ENCODE measurements at places on chromosomes 12 and 14.

GRCh38 chr14:34078117-34078743, 127.4 kb upstream of the EGLN3 start:
- DNase-seq, result peak; percentile 90

GRCh38 chr12:109947521-109947920, 47.4 kb downstream of the TCHP start:
- no peak for DNase-seq

DNA sequence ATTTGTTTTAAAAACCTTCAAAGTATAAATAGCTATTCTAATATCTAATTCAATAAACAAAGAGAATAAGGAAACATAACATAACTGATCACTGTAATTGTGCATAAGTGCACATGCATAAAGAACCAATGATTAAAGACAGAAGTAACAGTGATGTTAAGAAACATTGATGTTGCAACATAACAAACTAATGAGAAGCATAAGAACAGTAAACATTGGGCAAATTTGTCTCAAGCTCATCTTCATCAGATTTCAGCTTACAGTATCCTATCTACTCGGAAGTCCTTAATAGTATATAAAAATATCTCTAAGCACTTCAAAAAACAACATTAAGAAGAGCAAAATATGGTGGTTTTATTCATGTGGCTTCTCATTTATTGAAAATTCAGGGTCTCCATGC, 97.6 kb downstream of the GARIN6 start:
- no peak for DNase-seq

GRCh38 chr12:24797901-24798300, 151.0 kb downstream of the BCAT1 start:
- no peak for DNase-seq
